ENCODE measurements at places on chromosomes 3 and 15. TPM values are rescaled to one million over a fixed set of nuclear protein-coding genes. Genes with fewer than 3 reads are reported as not detected.

CAMP gene
- not detected for total RNA-seq

TPRG1 gene
- 5.5 TPM for total RNA-seq

DNA sequence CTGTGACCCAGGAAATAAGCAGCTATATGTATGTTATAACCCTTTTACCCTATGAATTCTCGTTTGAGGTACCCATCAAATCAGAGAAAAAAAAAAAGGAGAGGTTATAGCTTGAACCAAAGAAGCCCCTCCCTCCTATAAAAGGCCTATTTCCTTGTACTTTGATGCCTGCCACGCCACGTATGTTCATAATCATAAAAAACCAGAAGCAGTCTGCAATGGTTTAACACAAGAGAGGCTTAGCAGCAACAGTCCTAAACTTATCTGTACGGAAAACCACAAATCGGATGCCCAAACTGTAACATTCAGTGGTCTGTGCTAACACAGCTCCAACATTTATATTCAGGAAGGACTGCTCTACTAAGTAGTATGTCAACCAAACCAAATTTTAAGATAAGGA, 21.2 kb downstream of the CCR8 start:
- no peak for DNase-seq

- no peak for DNase-seq
Measured at GRCh38 chr3:11567516-11568467, 75.9 kb downstream of the VGLL4 start.

DNA sequence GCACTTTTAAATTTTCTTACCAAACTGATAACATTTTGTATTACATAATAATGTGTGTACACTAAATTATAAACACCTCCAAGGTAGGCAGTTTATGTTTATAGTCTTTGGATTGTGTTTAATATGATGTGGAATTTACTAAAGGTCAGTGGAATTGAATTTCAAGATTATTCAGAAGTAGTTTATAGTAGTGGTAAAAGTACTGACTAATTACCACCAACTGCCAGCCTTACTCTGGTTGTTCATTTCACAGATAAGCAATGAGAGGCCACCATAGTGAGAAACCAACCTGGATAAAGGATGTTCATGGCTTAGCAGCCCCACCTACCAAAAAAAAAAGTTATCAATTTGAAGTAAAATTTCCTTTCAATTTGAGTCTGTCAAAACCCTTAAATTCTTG, 54.0 kb upstream of the EIF5A2 start:
- no peak for DNase-seq

DNA sequence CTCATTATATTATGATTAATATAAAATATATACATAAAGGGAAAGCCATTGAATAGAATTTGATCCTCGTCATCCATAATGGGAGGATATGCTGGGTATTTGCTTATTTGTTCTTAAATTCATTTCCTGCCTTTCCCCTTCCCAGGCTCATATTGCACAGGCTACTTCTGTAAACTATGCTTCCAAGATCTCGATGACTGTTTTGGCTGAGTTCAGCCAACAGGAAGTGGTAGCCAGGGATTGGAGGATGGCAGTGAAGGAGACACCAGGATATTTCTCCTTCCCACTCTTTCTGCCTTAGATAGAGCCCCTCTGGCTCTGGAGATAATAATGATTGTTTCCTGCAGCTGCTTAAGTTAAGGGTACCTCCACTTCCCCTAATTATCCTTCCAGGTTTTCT, 44.3 kb upstream of the DYNC1LI1 start:
- no peak for DNase-seq

DNA sequence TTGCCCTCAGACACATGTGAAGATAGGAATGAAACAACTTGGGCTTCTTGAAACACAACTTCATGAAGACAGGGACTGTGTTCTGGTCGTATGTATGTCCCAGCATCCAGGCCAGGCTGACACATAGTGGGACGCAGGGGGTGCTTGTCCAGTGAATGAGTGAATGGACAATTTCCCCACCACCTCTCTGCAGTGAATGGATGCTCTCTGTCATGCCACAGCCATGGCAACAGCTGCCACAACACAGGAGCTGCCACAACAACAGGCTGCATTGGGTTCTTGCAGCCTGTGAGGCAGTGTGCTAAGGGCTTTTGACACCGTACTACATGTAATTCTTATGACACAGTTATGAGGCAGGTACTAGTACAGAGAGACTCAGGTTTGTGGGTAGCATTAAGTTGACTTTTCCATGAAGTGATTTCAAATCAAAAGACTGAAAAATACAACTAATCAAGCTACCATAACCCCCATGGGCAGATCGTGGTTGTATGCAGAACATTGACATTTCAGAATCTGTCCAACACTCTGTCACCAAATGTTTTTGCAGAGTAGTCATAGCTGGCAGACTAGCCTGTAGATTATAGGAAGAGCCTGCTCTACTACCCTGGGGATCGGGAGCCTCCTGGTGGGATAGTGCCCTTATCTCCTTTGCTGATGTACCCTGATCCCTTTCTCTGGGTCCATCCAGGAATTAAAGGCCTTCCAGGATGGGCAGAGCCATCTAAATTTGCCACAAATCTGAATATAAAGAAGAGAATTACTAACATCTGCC, 40.8 kb downstream of the CLSTN2 start:
- DNase-seq: no peak

DNA sequence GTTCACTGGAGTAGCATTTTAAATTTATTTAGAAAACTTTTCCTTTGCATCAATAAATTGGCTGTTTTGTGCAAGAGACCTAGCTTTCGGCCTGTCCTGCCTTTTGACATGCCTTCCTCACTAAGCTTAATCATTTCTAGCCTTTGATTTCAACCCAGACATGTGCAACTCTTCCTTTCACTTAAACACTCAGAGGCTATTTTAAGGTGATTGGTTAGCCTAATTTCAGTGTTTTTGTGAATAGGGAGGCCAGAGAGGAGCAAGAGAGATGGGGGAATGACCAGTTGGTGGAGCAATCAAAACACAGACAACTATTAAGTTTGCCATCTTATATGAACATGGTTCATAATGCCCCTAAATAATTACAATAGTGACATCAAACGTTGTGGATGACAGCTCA, 333.4 kb downstream of the SLC9A9 start:
- DNase-seq: no peak

DNA sequence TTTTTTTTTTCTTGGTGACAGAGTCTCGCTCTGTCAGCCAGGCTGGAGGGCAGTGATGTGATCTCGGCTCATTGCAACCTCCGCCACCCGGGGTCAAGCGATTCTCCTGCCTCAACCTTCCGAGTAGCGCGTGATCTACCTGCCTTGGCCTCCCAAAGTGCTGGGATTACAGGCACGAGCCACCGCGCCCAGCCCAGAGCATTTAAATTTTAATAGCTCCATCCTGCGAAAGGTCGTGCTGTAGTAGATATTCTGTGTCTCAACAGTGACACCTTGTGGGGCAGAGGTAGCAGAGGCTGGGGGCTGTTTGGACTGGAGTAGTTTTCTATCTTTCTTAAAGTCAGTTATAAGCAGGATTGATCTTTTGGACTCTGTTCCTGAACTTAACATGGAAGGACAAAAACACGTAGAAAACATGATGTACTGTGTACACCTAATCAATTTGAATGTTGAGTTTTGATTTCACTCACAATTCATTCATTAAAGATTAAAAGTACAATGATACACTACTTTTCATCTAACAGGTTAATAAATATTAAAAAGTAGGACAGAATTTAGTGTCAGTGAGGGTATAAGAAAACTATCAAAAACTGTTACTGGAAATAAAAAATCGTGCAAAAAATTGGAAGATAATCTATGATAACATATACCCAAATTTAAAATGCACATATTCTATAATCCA, 11.0 kb upstream of the PDCD6IP start:
- DNase-seq: peak; percentile 36

DNA sequence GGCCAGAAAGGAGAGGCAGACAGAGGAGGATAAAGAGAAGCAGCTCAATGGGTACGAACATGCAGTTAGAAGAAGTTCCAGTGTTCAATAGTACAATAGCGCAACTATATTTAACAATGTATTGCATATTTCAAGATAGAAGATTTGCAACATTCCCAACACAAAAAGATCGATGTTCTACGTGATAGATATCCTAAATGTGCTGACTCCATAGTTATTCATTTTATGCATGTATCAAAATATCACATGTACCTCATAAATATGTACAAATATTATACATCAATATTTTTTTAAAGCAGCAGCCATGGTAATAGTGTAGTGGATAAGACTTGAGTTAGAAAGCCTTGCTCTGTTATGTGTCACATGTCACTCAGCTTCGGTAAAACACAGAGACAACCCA, 110.2 kb upstream of the ASB14 start:
- DNase-seq: no peak

- DNase-seq: no peak
Measured at GRCh38 chr3:118529554-118529953, 505.1 kb downstream of the IGSF11 start.

GRCh38 chr3:41324156-41324475, 124.8 kb downstream of the CTNNB1 start:
- DNase-seq: no peak
